ENCODE measurements at places on chromosomes 6 and 20.

- no peak for DNase-seq
Measured at GRCh38 chr6:54700158-54700557, 146.4 kb upstream of the FAM83B start.

DNA sequence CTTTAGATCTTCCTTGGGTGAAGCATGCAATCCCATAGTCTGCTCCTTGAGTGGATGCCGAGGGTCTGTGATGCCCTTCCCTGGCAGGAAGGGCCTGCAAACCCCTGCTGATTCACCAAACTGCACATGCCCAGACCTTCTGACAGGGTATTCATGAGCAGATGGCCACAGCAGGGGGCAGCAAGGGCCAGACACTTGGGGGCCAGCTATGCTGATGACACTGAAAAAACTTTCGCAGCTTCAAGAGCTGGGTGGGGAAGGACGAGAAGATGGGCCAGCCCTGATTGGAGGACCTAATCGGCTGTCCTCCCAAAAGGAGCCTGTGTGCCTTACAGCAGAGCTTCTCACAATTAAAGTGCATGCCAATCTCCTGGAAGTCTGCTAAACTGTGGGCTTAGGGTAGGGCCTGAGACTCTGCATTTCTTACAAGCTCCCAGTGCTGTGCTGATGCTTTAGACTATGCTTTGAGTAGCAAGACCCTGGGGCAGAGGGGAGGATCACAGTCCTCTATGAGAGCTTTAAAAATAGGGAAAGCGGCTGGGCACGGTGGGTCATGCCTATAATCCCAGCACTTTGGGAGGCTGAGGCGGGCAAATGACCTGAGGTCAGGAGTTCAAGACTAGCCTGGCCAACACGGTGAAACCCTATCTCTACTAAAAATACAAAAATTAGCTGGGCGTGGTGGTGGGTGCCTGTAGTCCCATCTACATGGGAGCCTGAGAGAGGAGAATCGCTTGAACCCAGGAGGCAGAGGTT is 15.2 kb upstream of the GDAP1L1 start:
- DNase-seq, result no peak

GRCh38 chr6:44789806-44790205 is 402.3 kb downstream of the CDC5L start:
- DNase-seq, result no peak

GRCh38 chr6:104630955-104631354 is 228.8 kb downstream of the HACE1 start:
- no peak for DNase-seq

DNA sequence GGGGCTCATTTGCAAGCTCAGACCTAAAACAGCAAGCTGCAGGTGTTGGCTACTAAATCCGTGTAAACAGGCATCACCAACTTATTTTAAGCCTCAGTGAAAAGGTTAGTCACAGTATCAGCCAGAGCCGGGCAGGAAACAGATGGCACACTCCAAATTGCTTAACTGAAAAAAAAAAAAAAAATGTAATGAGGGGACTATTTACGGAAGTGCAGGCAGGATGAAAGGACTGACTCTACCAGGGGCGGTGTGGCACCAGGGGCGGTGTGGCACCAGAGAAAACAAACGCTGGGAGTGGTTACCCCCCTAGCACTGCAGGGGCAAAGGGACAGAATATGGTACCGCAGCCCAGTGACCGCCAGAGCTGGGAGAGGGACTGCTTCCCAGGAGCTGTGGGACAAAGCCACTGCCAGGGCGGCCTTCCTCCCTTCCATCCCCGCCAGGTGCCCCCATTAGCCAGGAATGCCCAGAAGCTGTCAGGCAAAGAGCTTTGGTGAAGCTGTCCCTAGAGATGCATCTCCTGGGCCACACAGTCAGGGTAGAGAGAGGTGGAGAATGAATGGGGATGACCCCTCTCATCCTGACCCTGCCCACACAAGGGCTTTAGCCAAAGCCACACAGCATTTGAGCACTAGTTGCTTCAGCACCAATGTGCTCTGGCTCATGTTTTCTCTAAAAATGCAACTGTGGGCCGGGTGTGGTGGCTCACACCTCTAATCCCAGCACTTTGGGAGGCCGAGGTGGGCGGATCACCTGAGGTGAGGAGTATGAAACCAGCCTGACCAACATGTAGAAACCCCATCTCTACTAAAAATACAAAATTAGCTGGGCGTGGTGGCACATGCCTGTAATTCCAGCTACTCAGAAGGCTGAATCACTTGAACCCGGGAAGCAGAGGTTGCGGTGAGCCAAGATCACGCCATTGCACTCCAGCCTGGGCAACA is 39.6 kb upstream of the GFOD1 start:
- peak; percentile 10 for DNase-seq

Data from urothelium cell line (cell line).